Thymus (tissue), 14 donors: ENCODE measurements at places on chromosomes 12 and 14. TPM values are rescaled to one million over a fixed set of nuclear protein-coding genes. Genes with fewer than 3 reads are reported as not detected.

Gene SUOX
- 9.4 TPM for total RNA-seq

Gene CACNA2D4
- 5.1 TPM for total RNA-seq

Gene GPR132
- total RNA-seq: 5.9 TPM

Gene PLA2G1B
- 0.09 TPM for total RNA-seq

Gene NPAS3
- total RNA-seq: 1.2 TPM

Gene PFDN5
- 816 TPM for total RNA-seq

Gene OR6C75
- not detected for total RNA-seq

Gene KCNJ8
- 5.2 TPM for total RNA-seq

Gene C12orf54
- 0.19 TPM for total RNA-seq

Gene LRP1-AS
- not detected for total RNA-seq

Gene KRT71
- 0.57 TPM for total RNA-seq

Gene OR6C2
- total RNA-seq: not detected

Gene RALGAPA1
- 24.1 TPM for total RNA-seq

Gene SLCO1C1
- 0.14 TPM for total RNA-seq

Gene CD27
- total RNA-seq: 42.3 TPM

Gene C1QL4
- 0.05 TPM for total RNA-seq

GRCh38 chr12:7210642-7211151 lies 21.2 kb downstream of the PEX5 start:
- DNase-seq: no peak

GRCh38 chr14:105271224-105271890 lies 23.0 kb downstream of the BTBD6 start:
- DNase-seq: no peak

DNA sequence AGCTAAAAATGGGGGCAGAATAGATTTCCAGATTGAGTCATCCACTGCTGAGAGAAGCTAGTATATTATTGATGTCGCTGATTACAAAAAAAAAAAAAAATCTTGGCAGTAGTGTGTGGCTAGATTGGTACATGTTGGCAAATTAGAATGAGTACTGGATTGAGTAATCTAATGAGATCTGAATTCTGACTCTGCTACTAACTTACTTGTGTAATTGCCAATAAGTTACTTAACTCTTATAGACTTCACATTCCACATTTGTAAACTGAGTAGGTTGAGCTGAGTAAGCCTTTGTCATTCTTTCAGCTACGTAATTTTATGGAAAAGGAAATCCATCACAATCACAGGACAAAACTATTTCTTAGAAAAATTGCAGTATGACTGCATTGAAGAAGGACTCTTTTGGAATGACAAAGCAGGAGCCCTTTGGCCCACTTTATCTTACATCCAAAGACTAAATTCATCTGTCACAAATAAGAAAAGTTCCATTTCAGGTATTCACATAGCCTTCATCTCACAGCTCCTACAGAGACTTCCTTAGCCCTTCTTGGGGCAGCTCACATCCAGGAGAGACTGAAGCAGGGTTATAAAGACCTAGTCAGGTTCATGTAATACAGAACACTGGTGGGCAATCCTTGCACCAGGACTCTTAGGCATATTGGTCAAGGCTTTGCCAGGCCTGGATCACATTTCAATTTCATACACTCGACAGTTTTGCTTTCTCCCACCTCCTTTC lies 197.3 kb upstream of the CPNE8 start:
- no peak for DNase-seq

DNA sequence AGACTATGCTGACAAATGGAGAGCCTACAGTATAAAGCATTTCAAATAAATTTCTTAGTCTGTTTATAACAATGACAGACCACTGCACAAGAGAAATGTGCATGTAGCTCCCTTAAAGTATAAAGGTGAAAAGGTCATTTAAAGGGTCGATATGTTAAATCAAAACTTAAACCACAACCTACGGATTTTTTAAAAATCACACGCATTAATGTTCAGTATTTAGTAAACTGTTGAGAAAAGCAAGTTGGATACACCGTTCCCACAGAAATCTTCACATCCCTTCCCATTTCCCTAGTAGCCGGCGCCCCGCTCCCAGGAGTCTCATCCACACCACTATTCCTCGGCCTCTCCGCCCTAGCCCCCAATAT lies 614 bp downstream of the FKBP3 start:
- DNase-seq: no peak

DNA sequence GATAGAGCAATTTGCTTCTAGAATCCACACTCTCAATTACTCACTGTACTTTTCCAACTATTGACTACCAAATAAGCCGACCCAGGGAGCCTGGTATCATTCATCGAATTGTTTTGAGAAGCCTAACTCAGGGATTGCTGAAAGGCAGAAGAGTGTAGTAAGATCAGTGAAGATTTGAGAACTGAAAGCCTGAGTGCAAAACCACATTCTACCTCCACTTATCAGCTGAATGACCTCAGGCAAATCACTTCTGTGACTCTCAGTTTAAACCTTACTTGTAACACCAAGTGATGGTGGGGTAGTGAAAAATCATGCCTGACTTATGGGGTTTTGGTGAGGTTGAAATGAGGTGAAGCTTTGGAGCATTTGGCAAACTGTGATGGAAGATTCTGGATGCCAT lies 126.1 kb upstream of the MAX start:
- no peak for DNase-seq

DNA sequence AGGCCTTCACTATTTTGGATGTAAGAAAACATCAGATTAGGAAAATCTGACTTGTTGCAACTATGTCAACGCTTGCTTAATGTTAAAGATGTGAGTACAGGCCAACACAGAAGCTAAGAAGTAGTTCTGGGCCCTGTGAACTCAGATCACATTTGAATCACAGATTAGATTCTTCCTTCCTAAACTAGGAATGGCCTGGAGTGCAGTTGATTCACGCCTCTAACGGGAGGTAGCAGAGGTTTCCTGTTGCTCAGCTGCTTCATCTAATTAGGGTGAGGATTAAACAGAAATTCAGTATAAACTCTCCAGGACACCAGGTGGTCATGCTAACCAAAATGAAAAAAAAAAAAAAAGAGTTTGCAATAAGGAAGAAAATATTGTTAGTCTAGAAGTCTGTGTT lies 314.3 kb downstream of the TRHDE start:
- no peak for DNase-seq

DNA sequence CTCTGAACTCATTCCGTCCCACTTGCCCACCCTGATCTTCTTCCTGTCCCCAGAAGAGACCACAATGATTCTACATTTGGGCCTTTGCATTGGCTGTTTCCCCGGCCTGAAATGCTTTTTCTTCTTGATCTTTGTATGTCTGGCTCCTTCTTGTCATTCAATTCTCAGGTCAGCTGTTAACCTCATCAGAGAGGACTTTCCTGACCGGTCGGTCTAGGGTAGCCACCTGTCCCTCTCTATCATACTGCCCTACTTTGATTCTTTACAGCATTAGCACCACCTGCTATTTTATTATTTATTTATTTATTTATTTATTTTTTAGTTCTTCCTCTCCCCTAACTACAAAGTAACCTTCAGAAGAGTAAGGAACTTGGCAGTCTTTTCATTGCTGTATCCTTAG lies 84.3 kb downstream of the DYRK2 start:
- no peak for DNase-seq

GRCh38 chr14:61179796-61180398 lies 101.2 kb downstream of the TMEM30B start:
- no peak for DNase-seq

DNA sequence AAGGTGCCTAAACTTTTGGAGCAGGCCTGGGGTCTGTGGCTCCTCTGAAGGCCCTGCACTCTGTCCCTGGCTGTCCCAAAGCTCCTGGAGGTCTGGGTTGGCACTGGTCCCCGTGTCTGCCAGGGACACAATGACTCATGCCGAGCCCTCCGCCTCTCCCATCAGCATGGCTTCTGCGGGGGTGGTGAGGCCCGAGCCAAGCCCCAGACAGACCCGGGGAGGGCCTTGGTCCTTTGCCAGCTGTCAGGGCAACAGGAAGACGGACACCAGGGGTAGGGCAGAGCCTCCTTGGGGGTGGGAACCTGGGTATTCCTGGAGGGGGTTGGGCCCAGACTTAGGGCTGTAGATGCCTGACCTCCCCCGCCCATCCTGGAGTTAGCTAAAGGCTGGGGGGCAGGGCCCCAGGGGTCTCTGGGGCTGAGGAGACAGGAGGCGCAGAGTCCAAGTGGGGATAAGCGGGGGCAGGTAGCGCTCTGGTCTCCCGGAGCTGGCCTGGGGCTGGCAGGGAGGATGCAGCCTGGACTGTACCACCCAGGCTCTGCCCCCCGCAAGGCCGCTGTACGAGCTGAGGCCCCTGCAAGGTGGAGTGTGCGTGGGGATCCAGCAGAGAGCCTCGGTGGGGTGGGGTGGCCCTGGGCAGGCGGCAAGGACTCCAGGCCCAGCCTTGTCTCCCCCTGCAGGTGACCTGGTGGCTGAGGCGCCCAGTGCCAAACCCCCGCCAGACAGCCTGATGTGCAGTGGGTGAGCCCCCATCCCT lies 16.4 kb upstream of the PUS1 start:
- DNase-seq: no peak

- DNase-seq: no peak
Measured at GRCh38 chr14:91406982-91407381, 10.6 kb downstream of the CCDC88C start.

- no peak for DNase-seq
Measured at GRCh38 chr12:107369679-107370078, 276.3 kb upstream of the CRY1 start.

- DNase-seq: no peak
Measured at GRCh38 chr14:52069307-52070050, 620 bp upstream of the NID2 start.

DNA sequence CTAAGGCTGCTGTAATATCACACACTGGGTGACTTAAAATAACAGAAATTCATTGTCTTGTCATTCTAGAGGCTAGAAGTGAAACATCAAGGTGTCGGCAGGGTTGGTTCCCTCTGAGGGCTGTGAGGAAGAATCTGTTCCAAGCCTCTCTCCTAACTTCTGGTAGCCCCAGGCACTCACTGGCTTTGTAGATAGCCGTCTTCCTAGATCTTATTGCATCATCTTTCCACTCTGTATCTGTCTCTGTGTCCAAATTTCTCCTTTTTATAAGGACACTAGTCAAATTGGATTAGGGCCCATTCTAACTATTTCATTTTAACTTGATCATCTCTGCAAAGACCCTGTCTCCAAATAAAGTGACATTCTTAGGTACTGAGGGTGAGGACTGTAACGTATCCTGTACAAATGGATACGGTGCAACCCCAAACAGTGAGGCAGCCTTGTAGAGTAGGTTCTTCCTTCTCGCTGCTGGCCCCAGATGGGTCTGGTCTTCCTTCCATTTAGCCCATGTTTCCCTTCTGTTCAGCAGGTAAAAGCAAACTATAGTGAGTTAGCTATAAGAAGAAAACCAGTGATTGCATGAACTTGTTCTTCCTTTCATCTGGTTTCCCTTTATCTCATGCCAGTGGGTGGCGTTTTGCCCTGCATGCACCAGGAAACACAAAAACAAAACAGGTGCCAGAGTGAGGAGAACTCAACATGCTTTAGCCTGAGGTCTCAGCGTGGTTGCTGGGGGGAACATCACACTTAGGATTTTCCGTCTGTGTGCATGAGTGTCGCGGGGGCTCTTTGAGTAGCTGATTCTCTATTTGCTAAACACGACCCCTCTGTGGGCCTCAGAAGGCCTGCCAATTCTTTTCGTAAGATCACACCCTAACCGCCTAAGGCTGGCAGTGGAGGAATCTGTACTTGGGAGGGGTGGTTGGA lies 19.5 kb downstream of the TTC9 start:
- DNase-seq: no peak

- DNase-seq: peak; percentile 81
Measured at GRCh38 chr14:22047115-22047514, 373.5 kb upstream of the OR4E1 start.

DNA sequence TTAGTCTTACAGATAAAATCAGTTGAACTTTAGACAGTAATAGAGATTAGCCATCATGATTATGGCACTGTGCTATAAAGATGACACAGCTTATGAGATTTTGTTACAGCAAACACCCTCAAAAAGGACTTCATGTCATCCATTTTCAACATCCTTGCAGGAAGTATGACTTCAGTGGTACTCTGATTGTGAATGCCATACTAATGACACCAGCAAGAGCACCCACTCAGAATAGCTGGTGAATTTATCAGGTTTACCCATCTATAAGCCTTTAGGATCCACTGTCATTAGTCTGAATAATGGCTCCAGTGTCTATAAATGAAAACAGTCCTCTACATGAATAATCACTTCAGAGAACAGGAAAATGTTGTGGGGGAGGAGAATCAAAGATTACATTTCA lies 615.2 kb downstream of the RPS29 start:
- DNase-seq: no peak

DNA sequence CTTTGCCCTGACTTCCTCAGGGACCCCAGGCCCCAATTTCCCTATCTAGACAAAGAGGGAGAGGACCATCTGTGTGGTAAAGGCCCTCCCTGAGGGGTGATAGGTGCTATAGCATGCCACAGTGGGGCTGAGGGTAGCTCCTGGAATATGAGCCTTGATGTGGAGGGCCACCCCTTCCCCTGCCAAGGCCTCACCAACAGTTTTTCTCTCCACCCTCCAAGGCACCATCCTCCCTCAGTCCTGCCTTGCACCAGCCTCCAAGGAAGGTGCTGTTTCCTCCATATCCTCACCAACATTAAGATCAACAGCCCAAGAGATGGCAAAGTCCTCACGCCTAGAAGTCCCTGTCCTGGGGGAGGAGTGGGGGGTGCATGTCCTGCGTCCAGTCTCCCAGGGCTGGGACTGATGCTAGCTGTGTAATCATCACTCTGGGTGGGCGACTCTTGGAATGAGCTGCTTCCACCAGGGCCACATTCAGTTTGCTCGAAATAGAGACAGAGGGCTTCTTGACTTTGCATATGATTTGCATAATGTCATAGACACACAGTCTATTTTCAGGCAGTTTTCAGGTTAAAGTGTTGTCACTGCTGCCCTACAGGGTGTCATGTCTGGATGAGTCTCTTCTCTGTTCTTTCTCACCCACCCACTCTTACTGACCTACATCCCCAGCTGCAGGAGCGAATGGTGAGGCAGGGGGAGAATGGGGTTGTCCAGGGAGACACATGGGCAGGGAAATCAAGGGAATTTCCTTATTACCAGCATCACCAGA lies 17.4 kb downstream of the ACVRL1 start:
- DNase-seq: no peak

- no peak for DNase-seq
Measured at GRCh38 chr12:115817389-115817788, 460.1 kb downstream of the MED13L start.

DNA sequence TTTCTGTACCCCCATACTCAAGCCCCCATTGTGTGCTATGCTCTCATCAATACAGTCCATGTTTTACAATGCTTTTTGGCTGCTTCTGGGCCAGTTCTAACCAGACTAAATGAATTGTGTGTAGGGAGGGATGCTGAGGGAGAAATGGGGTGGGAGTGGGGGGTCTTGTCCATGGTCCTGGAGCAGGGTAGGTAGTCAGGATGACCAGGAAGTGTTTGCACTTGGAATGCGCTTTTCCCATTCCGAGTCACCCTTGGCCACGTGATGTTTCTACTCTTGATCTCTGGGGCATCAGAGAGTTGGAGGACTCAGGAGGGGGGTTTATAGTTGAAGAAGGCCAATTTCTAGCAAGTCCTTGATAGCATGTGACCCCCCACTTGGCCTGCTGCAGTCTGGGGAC lies 1.2 kb upstream of the SMIM41 start:
- DNase-seq: no peak
